Stimulated activated CD4-positive, alpha-beta T cell treated with anti-CD3 and anti-CD28 coated beads, TNF-alpha, amount 100 ng/mL, for 24 hours (primary cell): ENCODE measurements at places on chromosomes 7 and 10.

DNA sequence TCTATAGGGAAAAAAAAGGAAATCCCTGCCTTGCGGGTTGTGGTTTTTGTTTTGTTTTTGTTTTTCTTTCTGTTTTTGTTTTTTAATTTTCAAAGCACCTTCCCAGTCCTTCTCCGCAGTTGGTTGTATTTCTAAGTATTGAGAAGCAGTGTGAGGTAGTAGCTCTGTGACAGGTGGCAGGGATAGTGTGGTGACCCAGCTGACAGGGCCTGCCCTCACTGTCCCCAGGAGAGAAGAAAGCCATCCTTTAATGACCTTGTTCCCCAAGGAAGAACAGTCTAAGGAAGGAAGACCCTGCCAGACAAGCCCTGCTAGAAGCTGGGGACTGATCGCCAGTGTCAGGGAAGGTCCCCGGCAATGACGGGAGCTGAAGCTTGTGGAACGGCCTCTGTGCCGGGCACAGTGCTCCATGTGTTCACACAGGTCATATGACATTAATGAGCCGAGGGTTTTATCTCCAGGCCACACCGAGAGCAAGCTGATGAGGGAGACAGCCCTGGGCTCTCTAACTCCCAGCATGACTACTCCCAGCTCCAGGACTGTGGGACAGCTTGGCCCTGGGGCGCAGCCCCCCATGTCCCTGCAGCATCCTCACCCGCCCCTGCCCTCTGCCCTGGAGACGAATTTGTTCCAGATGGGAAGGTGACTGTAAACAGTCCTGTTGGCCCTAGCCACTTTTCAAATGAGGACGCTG lies 69.0 kb upstream of the LRRC18 start:
- no peak for DNase-seq

DNA sequence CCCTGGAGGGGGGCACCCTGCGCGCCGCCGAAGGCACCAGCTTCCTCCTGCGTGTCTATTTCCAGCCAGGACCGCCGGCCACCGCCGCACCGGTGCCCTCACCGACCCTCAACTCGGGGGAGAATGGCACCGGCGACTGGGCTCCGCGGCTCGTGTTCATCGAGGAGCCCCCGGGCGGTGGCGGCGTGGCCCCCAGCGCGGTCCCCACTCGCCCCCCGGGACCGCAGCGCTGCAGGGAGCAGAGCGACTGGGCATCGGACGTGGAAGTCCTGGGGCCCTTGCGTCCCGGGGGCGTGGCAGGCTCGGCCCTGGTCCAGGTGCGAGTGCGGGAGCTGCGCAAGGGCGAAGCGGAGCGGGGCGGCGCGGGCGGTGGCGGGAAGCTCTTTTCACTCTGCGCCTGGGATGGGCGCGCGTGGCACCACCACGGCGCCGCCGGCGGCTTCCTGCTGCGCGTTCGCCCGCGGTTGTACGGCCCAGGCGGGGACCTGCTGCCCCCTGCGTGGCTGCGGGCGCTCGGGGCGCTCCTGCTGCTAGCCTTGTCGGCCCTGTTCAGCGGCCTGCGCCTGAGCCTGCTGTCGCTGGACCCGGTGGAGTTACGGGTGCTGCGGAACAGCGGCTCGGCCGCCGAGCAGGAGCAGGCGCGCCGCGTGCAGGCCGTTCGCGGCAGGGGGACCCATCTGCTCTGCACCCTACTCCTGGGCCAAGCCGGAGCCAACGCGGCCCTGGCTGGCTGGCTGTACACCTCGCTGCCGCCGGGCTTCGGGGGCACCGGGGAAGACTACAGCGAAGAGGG lies 594 bp downstream of the CNNM1 start:
- peak; percentile 19 for DNase-seq

DNA sequence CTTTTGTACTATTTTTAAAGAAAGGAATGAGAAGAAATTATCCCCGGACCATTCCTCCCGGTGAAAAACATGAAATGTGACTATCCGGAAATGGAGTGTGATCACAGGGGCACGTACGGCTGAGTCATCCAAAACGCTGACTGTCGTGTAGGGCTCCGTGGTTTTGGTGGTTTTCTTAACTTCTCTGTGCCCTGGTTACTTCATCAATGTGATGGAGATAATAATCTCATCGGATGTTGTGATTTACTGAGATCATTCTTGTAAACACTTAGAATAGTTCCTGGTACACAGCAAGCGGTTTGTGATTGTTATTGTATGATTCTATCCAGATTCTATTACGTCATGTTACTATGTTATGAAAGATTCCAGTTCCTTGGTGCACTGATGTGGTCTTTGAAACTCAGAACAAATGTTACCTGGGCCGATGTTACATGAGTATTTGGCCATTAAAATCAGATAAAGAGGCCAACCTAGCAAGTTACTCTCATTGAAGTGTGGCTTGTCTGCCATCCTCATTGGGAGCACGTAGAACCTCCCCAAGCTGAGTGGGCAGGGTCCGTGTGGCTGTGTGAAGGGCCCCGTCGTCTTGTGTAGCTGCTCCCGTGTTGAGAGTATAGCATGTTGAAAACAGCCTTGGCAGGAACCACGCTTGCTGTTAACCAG lies 99.5 kb downstream of the CAMK1D start:
- DNase-seq = peak; percentile 68

GRCh38 chr10:93150289-93150688 lies 76.6 kb downstream of the CYP26A1 start:
- DNase-seq = no peak

GRCh38 chr10:69091143-69091651 lies 3.3 kb downstream of the SRGN start:
- no peak for DNase-seq

- DNase-seq = no peak
Measured at GRCh38 chr10:132888898-132889490, 53.4 kb downstream of the CFAP46 start.

GRCh38 chr7:133777701-133778100 lies 349.4 kb upstream of the LRGUK start:
- no peak for DNase-seq

- no peak for DNase-seq
Measured at GRCh38 chr7:90111-91063, 102.0 kb upstream of the FAM20C start.

- DNase-seq = no peak
Measured at GRCh38 chr7:4841836-4842235, 20.0 kb downstream of the PAPOLB start.

GRCh38 chr10:22630234-22631174 lies 83.9 kb downstream of the PIP4K2A start:
- DNase-seq = no peak

DNA sequence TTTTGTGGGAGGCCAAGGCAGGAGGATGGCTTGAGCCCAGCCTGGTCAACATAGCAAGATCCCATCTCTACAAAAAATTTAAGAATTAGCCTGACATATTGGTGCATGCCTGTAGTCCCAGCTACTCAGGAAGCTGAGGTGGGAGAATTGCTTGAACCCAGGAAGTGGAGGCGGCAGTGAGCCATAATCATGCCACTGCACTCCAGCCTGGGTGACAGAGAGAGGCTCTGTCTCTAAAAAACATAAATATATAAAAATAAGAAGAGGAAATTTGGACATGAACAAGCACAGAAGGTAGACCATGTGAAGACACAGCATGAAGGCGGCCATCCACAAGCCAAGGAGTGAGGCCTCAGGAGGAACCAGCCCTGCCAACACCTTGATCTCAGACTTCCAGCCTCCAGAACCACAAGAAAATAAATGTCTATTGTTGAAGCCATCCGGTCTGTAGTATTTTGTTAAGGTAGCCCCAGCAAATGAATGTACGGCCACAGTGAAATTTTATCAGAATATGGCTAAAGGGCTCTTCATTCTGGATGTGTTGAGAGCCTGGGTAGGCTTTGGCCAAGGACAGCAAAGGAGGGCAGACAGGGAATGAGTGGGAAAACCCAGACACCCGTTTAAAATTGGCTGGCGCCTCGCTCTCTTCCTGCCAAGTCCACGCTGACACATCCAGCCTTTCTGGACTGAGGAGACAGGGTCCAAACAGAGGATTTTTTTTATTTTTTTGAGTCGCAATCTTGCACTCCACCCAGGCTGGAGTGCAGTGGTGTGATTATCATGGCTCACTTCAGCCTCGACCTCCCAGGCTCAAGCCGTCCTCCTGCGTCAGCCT lies 12.9 kb upstream of the GRID2IP start:
- no peak for DNase-seq

- no peak for DNase-seq
Measured at GRCh38 chr10:69679736-69680135, 49.7 kb downstream of the FAM241B start.

DNA sequence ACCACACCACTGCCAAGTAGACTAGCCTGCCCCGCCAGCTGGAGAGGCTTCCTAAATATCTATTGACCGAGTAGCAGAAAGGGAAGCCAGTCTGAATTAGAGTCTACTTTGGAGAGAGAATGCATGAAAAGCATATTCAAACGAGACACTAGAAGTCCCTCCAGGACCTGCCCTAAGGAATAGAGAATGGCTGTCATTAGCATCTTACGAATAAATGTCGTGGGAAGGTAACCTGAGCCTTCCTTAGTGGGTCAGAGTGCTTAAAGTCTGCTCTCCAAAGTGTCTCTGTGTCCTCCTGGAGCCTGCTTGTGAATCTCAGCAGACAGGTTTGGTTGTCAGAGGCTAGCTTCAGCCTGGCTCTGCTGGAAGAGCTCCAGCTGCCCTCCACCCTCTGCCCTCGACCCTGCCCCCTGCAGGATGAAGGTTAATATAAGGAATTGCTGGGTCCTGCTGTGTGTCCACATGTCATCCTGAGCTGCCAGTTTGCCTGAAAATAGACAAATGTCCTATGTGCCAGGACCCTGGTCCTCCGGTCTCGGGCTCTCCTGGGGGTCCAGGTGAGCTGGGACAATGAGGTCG lies 33.4 kb downstream of the FAM241B start:
- no peak for DNase-seq

GRCh38 chr7:102125127-102125596 lies 161.5 kb upstream of the SH2B2 start:
- DNase-seq = no peak

GRCh38 chr10:65993451-65993850 lies 932.4 kb upstream of the LRRTM3 start:
- no peak for DNase-seq

- DNase-seq = no peak
Measured at GRCh38 chr7:81669476-81670105, 100.3 kb downstream of the HGF start.

- DNase-seq = peak; percentile 57
Measured at GRCh38 chr10:88116971-88117626, 253.7 kb downstream of the PTEN start.

GRCh38 chr10:102648889-102649796 lies 4.9 kb downstream of the TRIM8 start:
- no peak for DNase-seq

DNA sequence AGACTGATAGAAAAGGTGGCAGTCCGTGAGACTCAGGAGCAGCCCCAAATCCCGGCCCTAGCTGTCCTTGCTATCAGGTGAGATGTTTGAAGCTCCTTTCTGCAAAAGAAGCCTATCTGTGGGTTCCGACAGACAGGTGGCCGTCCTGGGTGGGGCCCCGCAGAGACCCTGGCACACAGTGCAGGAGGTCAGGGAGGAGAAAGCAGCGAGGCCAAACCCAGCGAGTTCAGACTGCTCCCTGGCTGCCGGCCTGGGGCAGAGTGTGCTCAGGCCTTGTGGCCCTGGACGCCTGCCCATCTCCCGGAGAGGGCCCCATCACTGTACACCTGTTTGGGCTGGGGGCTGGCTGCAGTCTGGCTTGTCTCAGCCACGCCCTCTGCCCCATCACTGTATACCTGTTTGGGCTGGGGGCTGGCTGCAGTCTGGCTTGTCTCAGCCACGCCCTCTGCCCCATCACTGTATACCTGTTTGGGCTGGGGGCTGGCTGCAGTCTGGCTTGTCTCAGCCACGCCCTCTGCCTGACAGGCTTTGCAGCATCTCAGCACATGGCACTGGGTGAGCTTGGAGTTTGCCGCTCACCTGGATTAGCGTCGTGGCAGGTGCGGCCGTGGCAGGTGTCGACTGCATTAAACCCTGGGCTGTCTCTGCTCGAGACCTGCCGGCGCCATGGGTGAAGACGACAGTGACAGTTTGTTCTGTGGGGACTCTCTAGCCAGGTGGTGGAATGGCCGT lies 11.8 kb upstream of the PRKAR1B start:
- no peak for DNase-seq

DNA sequence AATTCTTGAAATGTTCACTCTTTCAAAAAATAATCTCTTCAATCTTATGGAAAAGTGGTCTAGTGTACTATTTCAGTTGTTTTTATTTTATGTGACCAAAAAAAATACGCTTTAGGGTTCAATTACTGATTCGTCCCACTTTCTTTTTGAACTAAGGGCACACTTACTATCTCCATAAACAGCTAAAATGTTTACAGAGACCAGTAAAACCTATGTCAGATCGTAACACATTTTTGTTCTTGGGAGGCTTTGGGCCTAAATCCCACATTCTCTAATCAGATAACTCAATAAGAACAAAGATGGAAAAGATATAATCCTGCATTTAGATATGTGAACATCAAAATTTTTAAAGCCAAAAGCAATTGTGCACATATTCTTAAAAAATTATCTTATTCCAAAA lies 29.8 kb upstream of the EPC1 start:
- no peak for DNase-seq

DNA sequence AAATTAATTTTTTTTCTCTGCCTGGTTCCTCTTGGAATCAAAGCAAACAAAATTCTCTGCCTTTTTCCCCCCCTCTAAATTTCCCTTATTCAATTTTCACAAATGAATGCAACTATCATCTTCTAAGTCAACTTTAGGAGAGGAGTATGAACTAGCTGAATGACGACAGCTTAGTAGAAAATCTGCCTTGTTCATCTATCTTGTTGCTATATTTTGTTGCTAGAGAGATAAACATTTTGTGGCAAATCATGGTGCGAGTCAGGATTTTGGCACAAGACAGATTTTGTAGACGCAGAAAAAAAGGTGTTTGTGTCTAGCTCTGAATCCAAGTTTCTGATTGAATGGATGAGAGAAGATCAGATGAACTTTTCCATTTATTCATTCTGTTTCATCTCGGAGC lies 81.0 kb upstream of the FZD8 start:
- DNase-seq = no peak

DNA sequence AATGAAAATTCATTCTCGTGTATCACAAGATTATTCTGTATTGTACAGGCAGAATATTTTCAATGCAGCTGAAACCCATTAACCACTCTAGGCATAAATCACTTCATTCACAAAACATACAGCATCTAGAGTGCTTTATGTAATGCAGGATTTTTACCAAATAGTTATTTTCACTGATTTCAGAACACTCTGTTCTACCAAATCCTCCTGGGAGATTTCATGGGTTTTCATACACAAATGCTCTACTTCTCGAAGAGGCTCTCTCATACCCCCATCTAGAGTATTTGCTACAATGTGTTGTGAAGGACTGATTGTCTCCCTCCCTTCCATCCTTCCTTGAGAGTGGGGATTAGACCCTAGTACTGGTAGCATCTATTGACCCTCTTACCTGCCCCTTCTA lies 209.2 kb upstream of the LRRN3 start:
- no peak for DNase-seq

- no peak for DNase-seq
Measured at GRCh38 chr10:101920546-101920945, 76.9 kb upstream of the KCNIP2 start.

DNA sequence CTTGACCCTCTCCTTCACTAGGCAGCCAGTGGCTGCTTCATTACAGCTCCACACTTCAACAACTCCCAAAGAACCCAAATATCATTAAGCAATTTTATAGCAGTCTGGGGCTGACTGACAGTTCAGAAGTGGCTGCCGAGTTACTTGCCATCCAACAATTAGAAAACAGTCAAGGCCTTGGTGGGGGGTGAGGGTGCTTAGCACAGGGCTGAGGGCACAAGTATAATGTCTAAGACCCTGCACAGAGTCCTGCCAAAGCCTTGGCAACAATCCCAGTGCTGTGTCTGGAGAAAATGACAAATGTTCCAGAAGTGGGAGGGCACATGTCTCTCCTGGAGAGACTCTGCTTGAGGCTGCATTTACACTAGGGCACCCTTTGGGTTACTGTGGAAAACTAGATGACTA lies 71.1 kb downstream of the CXCL12 start:
- DNase-seq = no peak

- no peak for DNase-seq
Measured at GRCh38 chr10:61835946-61836887, 65.3 kb upstream of the ARID5B start.
